ENCODE measurements at places on chromosomes 16 and 17.
A peak's percentile ranks its signal among the peaks of the same experiment; 100 is the strongest.

- no peak for DNase-seq
Observed at GRCh38 chr16:81706327-81707295, 72.5 kb upstream of the PLCG2 start.

GRCh38 chr17:8503368-8503767 is 67.7 kb downstream of the NDEL1 start:
- no peak for DNase-seq

GRCh38 chr16:2790631-2791030 is 3.3 kb upstream of the PRSS33 start:
- DNase-seq, result no peak

GRCh38 chr17:74671031-74671771 is 41.5 kb downstream of the CD300LF start:
- peak; percentile 63 for DNase-seq

DNA sequence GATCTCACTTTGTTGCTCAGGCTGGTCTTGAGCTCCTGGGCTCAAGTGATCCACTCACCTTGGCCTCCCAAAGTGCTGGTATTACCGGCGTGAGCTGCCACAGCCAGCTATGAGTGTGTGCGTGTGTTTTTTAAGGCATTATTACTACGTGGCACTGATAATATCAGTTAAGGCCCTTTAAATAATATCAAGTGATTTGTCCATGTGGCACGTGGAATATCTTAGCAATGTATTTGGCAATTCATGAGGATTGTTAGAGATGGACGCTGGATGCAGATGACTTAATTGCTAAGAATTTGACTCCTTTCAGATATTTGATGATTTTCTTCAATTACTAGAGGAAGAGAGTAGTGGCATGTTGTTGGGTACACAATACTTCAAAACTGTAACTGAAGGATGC is 25.5 kb upstream of the PMP22 start:
- no peak for DNase-seq
